ENCODE measurements at places on chromosomes 12 and 14.

GRCh38 chr14:61460718-61461611, 139.6 kb downstream of the PRKCH start:
- DNase-seq = no peak

DNA sequence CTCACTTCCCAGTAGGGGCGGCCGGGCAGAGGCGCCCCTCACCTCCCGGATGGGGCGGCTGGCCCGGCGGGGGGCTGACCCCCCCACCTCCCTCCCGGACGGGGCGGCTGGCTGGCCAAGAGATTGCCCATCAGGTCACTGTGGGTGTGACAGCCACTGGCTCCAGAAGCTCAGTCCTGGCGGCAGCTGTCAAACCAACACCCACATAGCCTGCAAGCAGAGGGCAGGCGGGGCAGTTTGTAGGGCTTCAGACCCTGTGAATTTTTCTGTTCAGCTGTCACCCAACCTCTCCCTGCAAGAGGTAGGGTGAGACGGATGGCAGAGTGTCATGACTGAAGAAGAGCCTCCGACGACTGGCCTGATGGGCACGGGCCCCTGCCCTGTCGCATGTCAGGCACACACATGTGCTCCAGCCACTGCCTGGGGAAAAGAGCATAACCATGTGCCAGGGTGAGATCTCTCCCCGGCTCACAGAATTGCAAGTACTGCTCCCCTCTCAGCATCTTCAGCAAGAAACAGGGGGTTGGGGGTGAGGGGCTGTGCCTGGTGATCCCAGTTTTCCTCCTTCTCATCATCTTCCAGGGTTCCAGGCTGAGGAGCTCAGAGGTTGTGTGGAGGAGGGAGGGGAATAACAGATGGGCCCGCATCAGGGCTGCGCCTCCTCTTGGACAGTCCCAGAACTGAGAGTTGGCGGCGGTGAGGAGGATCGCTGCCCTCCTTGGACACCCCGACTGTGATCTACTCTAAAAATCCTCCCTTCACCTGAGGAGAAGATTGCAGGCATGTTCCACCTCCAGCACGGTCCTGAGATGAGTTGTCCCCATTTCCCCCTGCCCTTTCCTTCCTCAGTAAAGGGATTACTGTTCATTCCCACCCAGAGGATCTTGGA, 11.2 kb upstream of the PRPH start:
- DNase-seq = peak; percentile 54

- DNase-seq = no peak
Observed at GRCh38 chr12:81809829-81810595, 50.9 kb upstream of the PPFIA2 start.

DNA sequence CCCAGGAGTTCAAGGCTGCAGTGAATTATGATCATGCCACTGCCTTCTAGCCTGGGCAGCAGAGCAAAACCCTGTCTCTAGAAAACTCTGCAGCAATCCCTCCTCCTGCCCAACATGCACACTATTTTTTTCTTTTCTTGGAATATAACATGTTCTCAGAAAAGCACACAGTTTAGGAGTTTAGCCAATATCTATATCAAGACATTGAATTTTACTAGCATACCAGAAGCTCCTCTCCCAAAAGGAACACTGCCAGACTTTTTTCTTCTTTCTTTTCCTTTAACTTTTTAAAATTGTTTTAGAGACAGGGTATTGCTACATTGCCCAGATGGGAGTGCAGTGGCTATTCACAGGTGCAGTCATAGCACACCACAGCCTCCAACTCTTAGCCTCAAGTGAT, 107.1 kb upstream of the AEBP2 start:
- no peak for DNase-seq

GRCh38 chr12:39037115-39037514, 131.7 kb upstream of the CPNE8 start:
- DNase-seq = no peak

GRCh38 chr12:41442896-41443295, 254.8 kb downstream of the PDZRN4 start:
- DNase-seq = no peak

GRCh38 chr14:75711105-75711795, 50.2 kb downstream of the TTLL5 start:
- DNase-seq = no peak

DNA sequence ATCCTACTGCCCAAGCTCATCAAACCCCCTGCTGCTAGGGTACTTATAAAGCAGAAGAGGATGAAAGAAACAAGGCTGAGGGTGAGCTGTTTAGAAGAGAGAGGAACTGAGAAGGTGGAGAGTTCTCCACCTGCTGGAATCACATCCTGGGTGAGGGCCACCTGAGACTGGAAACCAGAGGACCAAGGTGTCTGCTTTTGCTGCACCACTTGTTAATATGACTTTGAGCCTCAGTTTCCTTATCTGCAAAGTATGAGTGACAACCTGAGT, 203.2 kb upstream of the SSTR1 start:
- DNase-seq = no peak

DNA sequence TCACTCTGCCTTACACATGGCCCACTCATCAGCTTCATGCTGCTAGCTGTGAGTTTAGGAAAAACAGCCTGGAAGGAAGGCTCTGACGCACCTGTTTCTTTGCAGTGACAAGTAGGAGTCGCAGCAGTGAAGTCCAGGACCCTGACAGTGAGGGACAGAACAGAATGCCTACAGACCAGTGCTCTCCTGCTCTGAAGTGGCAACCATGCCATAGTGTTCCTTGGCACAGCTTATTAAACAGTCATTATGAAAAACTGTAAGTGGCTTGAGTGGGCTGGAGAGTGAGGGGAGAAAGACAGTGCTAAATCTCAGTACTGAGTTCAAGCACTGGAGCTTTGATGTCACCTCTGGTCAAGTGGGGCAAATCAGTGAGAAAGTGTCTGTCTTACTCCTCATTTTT, 61.7 kb downstream of the MYRFL start:
- no peak for DNase-seq

GRCh38 chr12:48388938-48389337, 38.2 kb upstream of the ZNF641 start:
- DNase-seq = no peak

GRCh38 chr12:90253674-90254181, 545.1 kb upstream of the ATP2B1 start:
- peak; percentile 43 for DNase-seq

- DNase-seq = no peak
Observed at GRCh38 chr14:73755434-73756014, 41.3 kb upstream of the PNMA1 start.

- no peak for DNase-seq
Observed at GRCh38 chr12:126907900-126908764, 1358.8 kb upstream of the TMEM132C start.

DNA sequence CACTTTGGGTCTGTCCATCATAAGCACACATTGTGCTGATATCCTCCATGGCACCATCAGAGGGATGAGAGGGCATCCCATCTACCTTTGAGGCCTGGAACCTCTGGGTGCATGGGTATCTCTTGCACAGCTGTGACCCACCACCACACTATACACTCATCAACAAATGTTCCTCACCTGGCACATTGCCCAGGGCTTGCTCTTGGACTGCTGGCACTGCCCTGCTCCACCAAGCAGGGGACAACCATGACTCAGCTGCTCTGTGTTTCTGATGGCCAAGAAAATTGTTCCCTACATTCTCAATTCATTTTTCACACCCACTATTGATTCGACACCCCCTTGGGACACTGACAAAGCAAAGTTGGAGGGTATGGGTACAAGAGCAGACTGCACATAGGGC, 155.5 kb downstream of the PTPRO start:
- no peak for DNase-seq

DNA sequence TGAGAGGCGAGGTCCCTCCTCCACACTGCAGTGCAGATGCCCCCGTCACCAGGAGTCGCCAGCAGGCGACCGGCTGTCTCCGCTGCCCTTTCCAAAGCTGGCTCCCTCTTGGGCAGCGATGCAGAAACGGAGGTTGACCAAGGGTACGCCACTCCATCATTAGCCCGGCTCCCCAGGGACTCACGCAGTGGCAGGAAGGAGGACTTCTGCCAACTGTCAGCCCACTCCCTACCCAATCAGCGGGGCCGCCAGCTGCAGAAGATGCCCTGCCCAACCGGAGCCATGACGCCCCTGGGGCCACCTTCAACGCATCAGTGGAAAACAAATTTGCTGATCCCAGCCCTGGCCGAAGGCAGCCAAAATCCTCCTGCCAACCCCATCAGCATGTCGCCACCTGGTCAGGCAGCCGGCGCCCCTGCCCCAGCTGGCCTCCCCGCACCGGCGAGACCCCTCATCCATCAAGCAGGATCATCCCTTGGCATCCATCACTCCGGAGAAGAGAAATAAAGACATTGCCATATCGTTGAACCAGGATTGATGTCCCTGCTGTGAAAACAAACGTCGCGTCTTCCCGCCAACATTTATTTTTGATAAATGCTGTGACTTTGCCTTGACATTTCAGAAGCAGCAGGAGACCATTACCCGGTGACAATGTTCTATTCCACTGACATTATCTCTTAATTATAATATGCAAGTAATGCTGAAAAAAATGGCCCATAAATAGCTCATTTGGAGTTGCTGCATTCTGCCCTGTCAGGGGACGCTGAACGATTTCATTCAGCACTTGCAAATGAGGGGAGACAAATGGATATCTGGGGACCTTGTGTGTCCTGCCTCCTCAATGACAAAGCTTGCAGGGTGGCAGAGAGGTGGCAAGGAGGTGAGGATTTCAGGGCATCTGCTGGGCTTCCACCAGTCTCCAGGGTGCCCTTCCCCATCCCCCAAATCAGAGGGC, 105.1 kb downstream of the SCARB1 start:
- no peak for DNase-seq

- DNase-seq = no peak
Observed at GRCh38 chr12:14643251-14643650, 53.1 kb downstream of the GUCY2C start.

DNA sequence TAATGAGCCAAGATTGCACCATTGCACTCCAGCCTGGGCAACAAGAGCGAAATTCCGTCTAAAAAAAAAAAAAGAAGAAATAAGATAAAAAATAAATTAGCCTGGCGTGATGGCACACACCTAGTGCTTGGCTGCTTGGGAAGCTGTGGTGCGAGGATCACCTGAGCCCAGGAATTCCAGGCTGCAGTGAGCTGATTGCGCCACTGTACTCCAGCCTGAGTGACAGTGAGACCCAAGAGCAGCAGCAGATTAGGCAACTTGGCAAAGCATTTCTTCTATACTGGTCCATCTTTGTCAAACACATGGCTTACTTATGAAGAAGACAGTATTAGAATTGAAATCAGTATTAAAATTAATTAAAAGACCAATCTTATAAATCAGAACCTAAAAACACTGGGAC, 6.3 kb downstream of the GON7 start:
- DNase-seq = no peak

GRCh38 chr12:46524778-46525177, 152.2 kb upstream of the SLC38A2 start:
- no peak for DNase-seq

GRCh38 chr14:78592616-78593219, 422.5 kb downstream of the NRXN3 start:
- no peak for DNase-seq

DNA sequence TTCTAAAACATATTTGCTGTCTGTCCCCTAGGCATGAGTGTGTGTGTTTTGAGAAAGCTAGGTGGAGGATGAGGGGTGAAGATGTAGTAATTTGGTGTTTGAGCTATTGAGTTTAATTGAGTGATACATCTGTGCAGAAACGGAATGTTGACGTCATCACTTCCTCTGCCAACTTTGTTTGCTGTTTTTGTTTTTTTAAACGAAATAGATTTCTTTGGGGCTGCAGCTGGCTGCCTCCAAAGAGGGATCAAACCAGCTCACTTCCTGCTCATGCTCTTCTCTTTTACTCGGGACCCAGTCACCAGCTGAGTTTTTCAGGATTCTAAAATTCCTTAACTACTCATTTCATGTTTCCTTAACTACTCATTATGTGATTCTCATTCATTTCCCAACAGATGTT, 19.5 kb upstream of the CRACR2A start:
- no peak for DNase-seq

DNA sequence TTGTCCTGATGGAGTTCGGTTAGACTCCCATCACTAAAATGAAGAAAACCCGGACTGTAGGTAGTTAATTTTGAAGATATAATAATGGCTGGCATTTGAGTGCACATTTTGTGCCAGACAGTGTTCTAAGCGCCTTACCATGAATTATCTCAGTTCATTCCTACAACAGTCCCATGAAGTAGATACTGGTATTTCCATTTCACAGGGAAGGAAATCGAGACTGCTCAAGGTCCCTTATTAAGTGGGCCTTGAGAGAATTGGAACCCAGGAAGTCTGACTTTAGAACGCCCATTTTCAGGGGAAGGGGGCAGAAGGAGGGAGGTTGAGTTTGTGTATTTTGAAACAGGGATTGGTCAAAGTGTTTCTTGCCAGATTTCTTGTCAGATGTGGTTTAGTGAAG, 855 bp downstream of the MNAT1 start:
- DNase-seq = no peak

Measured in H9 (cell line).